Muscle of leg (tissue), 16 donors: ENCODE measurements at places on chromosomes 11 and 22. TPM values are rescaled to one million over a fixed set of nuclear protein-coding genes. Genes with fewer than 3 reads are reported as not detected.

- no peak for DNase-seq
- H3K27ac ChIP-seq: no peak overlapping the region
- H3K27me3 ChIP-seq: no peaks in the 10 kb centered on the region
- no peaks in the 10 kb centered on the region for H3K36me3 ChIP-seq
Observed at GRCh38 chr11:12063251-12063650, 47.1 kb upstream of the MICAL2 start.

- peaks cover 5% of the 10 kb centered on the region for H3K4me1 ChIP-seq
- peak; percentile 79 for DNase-seq
- no peak overlapping the region for H3K4me3 ChIP-seq
- peak overlapping the region; percentile 47 for H3K27ac ChIP-seq
- H3K27me3 ChIP-seq: no peaks in the 10 kb centered on the region
Observed at GRCh38 chr11:59224351-59224928, 11.7 kb upstream of the MPEG1 start.

- no peak for DNase-seq
- peaks cover 13% of the 10 kb centered on the region for H3K27me3 ChIP-seq
- H3K4me3 ChIP-seq: no peak overlapping the region
- H3K36me3 ChIP-seq: no peaks in the 10 kb centered on the region
- peaks cover 35% of the 10 kb centered on the region for H3K4me1 ChIP-seq
- no peak overlapping the region for H3K27ac ChIP-seq
Observed at GRCh38 chr11:2215230-2215560, 43.6 kb upstream of the TH start.

DNA sequence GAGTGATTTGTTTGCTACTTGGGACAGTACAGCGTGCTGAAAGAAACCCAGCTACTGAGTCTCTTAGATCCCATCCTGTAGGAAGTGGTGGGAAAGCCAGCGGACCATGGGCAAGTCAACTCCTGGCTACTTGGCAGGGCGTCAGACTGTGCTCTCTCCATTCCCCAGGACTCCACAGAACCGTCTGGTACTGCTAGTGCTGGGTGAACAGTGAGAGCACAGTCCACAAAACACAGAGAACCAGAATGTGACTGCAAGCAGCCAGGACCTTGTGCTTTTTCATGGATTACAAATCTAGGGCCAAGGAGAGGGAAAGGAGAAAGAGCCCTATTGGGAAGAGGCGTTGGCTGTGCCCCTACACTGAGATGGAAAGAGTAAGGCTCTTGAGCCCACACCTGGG lies 10.2 kb downstream of the BID start:
- H3K36me3 ChIP-seq: no peaks in the 10 kb centered on the region
- no peak overlapping the region for H3K4me3 ChIP-seq
- no peak for DNase-seq
- no peaks in the 10 kb centered on the region for H3K27me3 ChIP-seq
- H3K27ac ChIP-seq: no peak overlapping the region

Gene TTC38
- 23.0 TPM for total RNA-seq

Gene CDC42EP2
- 20.8 TPM for total RNA-seq
